ENCODE measurements at places on chromosomes 6 and 20.

- DNase-seq = no peak
These were observed 440.2 kb upstream of the FLRT3 start for GRCh38 chr20:14777591-14777990.

- no peak for DNase-seq
These were observed 231.6 kb downstream of the THBS2 start for GRCh38 chr6:169022079-169022478.

DNA sequence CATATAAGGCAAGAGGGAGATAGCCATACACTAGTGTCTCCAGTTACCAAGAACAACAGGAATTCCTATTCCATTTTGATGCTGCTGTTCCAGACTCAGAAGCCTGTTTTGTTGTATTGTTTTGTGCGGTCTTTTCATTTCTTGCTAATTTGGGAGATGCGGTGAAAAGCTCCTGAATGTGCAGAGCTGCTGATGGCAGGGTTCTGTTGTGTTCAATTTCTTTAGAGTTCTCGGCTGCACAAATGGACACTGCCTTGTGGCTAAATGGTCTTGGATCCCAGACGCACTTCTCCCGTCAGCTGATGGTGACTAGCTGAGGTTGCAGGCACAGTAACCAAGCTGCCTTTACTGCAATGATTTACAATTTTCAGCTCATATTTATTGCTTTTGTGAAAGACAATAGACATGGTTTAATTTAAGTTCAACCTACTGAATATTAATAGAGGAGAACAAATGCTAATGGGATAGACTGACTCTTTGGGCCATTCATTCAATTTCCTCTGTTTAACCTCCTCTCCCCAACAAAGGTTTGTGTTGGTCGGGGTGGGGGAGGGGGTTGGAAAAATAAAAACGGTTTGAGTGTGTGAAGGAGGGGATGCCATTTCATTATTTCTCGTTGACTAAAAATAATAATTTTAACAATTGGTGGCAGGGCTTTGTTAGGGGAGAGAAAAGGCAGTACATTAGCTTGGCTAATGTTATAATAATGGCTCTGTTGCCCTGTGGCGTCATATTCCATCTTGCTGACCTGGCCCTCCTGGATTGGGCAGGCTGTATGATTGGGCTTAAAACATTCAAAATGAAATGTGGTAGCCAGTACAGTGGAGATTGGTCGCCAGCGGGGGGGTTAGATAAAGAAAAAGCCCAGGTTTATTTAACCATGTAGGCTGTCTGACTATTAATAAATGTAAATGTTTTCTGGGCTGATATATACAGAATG lies 159.5 kb downstream of the JARID2 start:
- DNase-seq = no peak

DNA sequence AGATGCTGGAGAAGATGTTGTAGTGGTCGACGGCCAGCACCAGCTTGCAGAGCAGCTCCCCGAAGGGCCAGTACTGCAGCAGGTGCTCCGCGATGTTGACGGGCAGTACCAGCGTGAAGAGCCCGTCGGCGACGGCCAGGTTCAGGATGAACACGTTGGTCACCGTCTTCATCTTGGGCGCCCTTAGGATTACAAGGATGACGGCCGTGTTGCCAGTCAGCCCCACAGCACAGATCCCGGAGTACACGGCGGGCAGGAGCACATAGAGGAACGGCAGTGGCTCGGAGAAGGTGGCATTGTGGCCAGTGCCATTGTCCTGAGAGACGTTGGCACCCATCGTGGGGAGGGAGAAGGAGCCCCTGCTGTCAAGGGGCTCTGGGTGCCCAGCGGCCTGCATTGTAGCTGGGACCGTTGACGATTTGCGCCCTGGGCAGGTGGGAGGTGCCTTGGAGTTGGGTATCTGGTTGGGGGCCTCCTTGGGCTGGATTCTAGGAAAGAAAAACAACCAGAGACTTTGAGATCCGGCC lies 867 bp downstream of the NPBWR2 start:
- no peak for DNase-seq

DNA sequence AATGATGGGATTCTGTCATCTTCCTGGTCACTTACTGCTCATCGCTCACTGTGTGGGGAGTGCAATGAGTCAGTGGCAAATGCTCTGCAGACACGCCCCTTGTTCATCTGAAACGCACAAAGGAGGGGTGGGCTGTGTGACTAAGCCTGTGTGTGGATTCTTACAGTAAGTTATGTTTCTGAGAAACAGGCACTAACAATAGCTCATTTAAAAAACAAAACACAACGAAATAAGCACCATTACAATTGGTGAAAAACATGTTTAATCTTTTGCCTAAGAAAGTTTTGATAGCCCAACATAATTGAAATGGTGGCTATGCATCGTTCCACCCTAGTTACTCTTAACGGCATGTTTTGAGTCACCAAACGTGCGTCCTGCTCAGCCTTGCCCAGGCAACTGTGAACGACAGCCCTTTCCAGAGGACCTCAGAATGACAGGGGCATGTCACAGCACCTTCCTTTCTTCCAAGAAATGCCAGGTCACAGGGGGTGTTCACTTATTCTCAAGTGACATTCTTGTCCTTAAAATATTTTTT lies 118.4 kb upstream of the SGK1 start:
- no peak for DNase-seq

GRCh38 chr6:148674306-148674705 lies 72.5 kb upstream of the UST start:
- no peak for DNase-seq

- DNase-seq = no peak
These were observed 73.2 kb downstream of the TRMT6 start for GRCh38 chr20:5877128-5877527.

GRCh38 chr20:8228315-8228714 lies 96.2 kb downstream of the PLCB1 start:
- no peak for DNase-seq

GRCh38 chr6:32868257-32868788 lies 14.3 kb downstream of the PSMB9 start:
- peak; percentile 89 for DNase-seq

DNA sequence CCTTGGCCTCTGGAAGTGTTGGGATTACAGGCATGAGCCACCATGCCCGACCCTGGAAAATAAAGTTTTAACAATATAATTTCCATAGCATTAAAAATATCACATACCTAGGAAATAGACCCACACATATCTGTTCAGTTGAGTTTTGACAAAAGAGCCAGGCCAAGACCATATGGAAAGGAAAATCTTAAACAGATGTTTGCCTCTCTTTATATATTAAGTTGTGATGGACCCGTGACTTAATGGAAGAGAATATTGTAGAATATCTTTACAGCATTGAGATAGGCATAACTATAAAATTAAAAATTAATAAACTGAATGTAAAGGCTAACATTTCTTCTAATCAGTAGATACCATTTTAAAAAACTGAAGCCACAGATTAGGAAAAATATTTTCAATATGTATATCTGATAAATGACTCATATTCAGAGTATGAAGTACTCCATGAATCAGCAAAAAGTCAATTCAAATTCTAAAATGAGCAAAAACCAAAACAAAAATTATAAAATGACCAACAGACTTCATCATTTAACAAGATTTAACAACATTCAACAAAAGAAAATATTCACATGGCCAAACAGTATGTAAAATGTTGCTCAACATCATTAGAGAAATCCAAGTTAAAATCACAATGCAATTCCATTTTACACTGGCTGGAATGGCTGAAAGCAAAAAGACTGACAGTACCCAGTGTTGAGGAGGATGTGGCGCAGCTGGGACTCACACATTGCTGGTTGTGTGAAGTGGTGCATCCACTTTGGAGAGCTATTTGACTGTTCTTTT lies 43.3 kb downstream of the GTF2H5 start:
- no peak for DNase-seq

GRCh38 chr20:58481481-58482021 lies 33.6 kb downstream of the APCDD1L start:
- peak; percentile 24 for DNase-seq

- DNase-seq = no peak
These were observed 27.7 kb downstream of the KCNS1 start for GRCh38 chr20:45073221-45073620.

DNA sequence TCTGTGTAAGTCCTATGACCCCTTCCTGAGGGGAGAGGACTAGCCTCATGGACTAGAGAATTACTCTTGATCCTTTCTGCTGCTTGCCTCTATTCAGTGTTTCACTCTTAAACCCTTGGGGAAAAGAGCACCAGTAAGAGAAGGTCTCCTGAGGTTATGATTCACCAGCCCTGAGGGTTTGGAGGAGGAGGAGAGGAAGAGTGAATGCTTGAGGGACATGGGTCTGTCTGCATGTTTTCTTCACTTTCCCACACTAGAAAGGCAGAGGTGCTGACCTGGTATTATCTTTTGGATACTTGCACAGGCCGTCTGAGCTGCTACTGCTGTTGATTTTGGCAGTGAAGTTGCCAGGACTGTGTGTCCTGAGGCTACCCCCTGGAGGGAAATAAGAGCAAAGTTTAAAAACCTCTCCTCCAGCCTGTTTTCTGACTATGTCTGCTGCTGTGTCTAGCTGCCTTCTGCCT lies 78.3 kb downstream of the CD109 start:
- DNase-seq = no peak

- DNase-seq = no peak
These were observed 6.3 kb upstream of the SMIM28 start for GRCh38 chr6:138371452-138371711.

DNA sequence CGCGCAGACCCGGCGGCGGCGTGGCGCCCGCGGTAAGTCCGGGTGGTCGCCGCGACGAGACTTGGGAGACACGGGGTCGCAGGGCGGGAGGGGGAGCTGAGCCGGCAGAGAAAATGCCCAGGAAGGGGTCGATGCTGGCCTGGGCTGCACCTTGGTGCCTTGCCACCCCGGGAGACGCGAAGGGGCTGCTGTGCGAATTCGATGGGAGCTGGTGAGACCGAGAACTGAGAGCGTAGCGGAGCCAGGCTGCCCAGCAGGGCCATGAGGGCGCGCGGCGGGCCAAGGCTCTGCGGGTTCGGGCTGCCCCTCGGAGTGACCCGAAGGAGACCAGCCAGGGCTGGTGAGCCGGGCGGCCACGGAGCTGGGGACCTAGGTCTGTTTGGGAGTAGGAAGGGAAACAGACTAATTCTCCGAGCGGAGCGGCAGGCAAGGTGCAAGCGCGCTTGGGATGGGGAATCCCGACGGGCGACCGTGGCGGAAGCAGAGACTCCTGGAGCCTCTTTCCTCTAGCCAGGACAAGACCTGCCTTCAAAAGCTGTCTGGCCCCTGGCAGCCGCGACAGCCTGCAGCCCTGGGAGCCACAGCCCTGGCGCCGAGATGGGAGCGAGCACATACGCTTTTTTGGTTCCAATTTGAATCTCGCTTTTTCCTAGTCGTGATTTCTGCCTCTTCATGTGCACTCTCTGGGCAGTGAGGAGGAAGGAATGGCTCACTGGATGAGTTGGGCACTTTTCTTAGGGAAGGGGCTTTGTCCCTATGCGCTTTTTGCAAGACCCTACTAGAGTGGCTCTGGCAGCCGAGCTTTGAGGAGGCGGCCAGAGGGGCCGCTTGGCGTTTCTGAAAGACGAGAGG lies 691 bp downstream of the SYNDIG1 start:
- no peak for DNase-seq

DNA sequence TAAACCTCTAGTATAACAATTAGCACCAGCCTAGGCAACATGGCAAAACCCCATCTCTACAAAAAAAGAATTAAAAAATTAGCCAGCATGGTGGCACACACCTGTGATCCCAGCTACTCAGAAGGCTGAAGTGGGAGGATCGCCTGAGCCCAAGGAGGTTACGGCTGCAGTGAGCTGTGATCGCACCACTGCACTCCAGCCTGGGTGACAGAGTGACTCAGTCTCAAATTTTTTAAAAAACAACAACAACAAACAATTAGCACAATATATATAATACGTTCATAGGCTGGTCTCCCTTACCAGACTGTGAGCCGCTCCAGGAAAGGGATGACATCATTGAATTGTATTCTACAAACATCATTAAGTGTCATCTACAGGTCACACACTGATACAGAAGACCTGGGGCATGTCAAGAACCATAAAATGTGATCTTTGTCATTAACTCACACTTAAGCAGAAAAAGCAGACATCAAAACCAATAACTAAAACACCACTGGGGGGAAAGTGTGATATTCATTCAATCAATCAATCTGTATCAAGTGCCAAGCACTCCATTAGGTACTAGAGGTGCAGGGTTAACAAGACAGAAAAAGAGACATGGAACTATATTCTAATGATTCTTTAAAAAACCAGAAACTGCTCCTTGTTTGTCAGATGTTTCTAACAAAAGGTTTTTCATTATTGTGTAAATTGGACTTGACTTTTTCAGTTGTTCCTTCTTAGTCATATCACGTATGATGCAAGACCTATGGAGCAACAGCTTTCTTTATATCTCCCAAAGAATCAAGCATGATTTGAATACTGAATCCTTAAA lies 17.8 kb downstream of the MAP3K5 start:
- DNase-seq = no peak

DNA sequence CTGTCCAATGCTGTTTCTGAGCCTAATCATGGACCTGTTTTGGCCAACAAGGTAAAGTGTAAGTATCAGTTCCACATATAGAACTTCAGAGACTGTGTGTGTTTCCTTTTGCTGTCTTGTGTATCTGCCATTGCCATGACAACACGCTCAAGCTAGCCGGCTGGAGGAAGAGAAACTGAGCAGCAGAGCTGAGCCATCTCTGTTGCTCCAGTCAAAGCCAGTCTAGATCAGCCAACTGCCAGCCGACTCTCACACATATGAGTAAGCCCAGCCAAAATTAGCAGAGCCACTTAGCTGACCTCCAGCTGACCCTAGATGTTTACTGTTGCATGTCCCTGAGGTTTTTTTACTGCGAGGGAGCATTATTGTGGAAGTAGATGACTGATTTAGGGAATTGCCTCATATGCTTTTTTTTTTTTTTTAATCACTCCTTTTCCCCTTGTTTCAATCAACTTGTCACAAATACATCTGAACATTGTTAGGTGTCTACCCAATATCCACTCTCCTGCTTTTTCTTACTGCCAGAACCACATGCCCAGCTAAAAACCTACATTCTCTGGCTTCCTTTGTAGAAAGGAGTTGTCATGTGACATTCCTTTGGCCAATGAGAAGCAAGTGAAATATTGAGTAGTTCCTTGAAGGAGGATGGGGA lies 304.3 kb upstream of the SUPT3H start:
- DNase-seq = peak; percentile 66

GRCh38 chr6:85642774-85643536 lies at the start of gene SYNCRIP:
TSS of gene SYNCRIP (minus strand) at chr6:85642886. CDS start at chr6:85641439, 1,447 bp downstream.
- peak; percentile 96 for DNase-seq

GRCh38 chr6:123812621-123813020 lies 9.0 kb downstream of the NKAIN2 start:
- DNase-seq = no peak

DNA sequence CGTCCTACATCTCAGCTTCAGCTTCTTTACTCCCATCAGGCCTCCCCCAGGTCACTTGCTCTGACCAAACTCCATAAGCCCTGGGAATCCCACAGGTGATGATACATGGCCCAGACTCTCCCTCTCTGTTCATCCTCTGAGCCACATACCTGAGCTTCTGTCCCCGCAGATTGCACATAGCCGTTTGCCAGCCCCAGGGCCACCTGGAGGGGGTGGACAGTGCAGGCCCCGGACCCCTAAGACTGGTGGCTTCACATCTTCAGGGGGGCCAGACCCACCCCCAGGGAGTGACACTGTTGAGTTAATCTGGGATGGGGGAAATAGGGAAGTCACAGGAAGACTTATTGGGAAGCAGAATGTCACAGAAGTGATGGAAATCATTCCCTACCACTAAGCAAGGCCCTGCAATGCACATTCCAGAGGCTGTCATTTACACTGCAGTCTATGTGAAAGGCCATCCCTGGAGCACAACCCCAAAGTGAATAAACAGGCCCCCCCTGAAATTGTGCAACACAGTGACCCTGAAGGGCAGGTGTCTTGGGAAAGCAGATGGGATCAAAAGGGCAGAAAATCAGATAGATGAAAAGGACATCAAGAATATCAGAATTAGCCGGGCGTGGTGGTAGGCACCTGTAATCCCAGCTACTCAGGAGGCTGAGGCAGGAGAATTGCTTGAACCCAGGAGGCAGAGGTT lies 2.2 kb downstream of the RXRB start:
- DNase-seq = no peak
